ENCODE measurements at places on chromosomes 4 and X. TPM values are rescaled to one million over a fixed set of nuclear protein-coding genes. Genes with fewer than 3 reads are reported as not detected.
A peak's percentile ranks its signal among the peaks of the same experiment; 100 is the strongest.

VCX2 gene
- polyA plus RNA-seq: not detected

- no peak for DNase-seq
Measured at GRCh38 chr4:48801016-48801715, 21.1 kb upstream of the FRYL start.

BEX1 gene
- polyA plus RNA-seq: 0.66 TPM

SPARCL1 gene
- not detected for polyA plus RNA-seq

GRCh38 chrX:39953879-39954278, 143.9 kb downstream of the BCOR start:
- peak; percentile 8 for DNase-seq

AFM gene
- not detected for polyA plus RNA-seq

DNA sequence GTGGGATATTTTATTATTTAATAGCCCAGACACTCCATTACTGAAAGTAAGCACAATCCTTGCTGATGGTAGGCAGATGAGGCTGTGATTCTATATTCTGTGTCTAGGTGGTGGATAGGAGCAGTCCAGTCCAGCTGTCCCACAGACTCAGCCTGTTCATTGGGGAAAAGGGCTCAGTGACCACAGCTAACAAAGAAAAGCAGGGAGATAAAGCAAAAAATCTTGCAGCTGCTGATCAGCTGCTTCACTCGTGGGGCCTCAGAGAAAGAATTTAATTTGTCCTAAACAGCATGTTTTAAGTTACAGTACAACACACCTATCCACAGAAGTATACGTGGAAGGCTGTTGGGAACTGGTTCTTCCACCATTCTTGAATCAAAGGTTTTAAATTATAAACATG, 40.7 kb upstream of the ANK2 start:
- DNase-seq: no peak

- DNase-seq: no peak
Measured at GRCh38 chr4:14566518-14566917, 435.8 kb upstream of the CPEB2 start.

GRCh38 chr4:84166486-84166885, 332.6 kb downstream of the NKX6-1 start:
- DNase-seq: no peak

DNA sequence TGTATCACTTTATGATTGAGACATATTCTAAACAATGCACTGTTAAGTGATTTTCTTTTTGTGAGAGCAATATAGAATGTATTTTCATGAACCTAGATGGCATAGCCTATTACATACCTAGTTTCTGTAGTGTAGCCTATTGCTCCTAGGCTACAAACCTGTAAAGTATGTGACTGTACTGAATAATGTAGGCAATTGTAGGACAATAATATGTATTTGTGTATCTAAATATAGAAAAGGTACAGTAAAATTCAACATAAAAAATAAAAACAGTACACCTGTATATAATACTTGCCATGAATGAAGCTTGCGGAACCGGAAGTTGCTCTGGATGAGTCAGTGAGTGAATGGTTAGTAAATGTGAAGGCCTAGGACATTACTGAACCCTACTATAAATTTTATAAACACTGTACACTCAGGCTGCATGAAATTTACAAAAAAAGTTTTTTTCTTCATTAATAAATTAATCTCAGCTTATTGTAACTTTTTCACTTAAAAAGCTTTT, 106.7 kb downstream of the VSIG4 start:
- DNase-seq: no peak

- DNase-seq: no peak
Measured at GRCh38 chr4:140098455-140099160, 55.4 kb downstream of the MAML3 start.

RASGEF1B gene
- polyA plus RNA-seq: 0.04 TPM

ZNF275 gene
- 15.0 TPM for polyA plus RNA-seq

- DNase-seq: peak; percentile 32
Measured at GRCh38 chr4:30380404-30380998, 339.7 kb upstream of the PCDH7 start.

CNGA2 gene
- not detected for polyA plus RNA-seq

DNA sequence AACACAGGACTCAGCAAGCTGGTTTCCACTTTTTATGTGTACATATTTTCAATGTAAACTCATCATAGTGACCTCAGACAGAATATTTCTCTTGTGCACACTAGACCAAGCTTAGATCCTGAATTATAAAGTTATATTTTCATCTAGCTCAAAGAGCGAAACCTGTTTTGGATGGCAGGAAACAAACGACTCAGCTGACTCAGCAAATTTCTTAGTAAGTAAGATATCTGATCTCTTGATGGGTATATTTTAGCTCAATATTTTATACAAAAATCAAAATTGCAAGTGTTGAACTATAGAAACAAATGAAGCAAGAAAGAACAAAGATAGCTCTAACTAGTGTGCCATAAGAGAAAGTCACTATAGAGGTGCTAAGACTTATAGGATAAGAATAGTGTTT, 1114.5 kb downstream of the STPG2 start:
- DNase-seq: no peak

DNA sequence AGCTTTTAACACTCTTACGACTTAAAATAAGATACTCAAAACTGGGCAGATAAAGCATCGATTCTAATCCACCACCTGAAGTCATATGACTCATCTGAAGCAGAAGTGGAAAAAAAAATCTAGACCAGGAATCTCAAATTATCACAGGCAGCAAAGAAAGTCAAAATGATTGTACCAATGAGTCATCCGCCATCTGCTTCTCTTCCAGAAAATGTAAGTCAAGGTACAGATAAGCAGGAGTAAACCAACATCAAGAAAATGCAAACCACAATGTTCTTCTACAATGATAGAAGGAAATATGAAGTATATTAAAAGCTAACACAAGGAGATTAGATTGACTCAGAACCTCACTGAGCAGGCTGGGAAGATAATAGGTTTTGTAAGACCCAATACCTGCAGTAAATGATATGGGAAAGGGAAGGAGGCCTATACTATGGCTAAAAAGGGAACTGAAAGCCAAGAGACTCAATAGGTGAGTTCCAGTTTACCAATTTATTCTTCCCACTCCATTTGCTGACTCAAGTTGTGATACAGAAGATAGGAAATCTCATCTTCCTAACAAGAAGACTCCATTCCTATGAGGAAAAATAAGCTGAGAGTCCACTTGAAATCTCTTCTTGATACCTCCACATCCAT, 88.4 kb upstream of the TET2 start:
- DNase-seq: peak; percentile 24

FHL1 gene
- polyA plus RNA-seq: 144 TPM
